ENCODE measurements at places on chromosomes 1 and 21.
A peak's percentile ranks its signal among the peaks of the same experiment; 100 is the strongest.

- DNase-seq = no peak
Observed at GRCh38 chr1:6545276-6546112, 8.8 kb downstream of the NOL9 start.

- no peak for DNase-seq
Observed at GRCh38 chr21:36728371-36729111, 29.6 kb downstream of the SIM2 start.

DNA sequence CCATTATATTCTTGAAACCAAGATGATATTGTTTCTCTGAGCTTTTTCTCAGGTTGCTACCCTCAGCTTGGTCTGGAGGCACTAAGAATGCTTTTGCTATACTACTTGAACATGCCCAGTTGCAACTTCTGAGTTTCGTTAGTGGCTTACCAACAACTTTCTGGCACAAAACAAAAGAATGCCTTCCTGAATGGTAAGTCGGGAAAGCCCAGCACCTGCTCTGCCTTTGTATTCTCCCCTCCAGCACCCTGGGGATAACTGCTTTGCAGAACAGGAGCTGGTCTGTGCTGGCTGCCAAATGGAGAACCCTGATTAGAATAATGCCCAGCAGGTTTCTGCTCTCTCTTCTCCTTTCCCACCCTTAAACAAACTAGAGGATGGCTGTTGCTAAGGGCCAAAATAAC, 149.3 kb downstream of the TGFB2 start:
- no peak for DNase-seq

- peak; percentile 56 for DNase-seq
Observed at GRCh38 chr1:43968348-43968948, 1.4 kb upstream of the DPH2 start.

GRCh38 chr1:186730951-186731729, 50.9 kb upstream of the PTGS2 start:
- DNase-seq = no peak

- peak; percentile 40 for DNase-seq
Observed at GRCh38 chr1:181179987-181180365, 91.5 kb downstream of the IER5 start.

DNA sequence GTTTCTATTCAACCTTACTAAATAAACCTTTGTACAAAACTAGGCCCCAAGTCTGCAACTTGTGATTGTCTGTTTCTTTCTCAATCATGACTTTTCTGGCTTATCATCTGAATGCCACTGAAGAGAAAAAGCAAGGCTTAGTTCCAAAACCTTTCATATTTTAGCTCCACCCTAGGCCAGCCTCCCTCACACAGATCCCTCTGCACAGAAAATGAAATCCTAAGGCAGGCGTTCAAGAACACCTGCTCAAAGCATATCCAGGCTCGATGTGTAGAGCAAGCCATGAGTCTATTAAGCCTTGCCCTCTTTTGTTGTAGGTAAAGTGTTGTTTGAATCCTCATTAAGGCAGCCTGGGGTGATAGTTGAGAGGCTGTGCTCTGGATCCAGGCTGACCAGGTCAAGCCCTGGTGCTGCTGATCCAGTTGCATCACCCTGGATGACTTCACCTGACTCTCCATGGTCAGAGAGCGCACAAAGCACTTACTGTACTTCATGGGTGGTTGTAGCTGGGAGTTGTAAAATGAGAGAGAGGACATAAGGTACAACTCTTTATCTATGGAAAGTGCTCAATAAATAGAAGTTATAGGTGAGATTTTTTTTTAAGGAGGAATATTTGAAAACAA, 39.0 kb downstream of the FYB2 start:
- no peak for DNase-seq

GRCh38 chr1:2432441-2432844, 20.1 kb upstream of the PEX10 start:
- DNase-seq = no peak

DNA sequence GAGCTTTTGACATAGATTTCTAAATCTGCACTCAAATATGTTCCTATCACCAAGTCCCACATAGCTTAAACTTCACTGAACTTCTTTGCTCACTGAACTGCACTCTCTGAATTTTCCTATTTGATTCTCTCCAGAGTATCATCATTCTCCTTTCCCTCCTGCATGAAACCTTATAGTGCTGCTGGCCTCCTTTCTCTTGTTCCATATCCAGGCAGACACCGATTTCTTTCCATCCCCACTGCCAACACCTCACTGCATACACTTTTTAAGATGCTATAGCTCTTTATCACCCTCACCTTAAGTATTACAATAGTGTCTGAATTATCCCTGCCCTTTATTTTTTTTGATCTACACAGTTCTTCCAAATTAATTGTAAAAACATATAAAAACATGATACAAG, 3.1 kb upstream of the TRIM45 start:
- no peak for DNase-seq

DNA sequence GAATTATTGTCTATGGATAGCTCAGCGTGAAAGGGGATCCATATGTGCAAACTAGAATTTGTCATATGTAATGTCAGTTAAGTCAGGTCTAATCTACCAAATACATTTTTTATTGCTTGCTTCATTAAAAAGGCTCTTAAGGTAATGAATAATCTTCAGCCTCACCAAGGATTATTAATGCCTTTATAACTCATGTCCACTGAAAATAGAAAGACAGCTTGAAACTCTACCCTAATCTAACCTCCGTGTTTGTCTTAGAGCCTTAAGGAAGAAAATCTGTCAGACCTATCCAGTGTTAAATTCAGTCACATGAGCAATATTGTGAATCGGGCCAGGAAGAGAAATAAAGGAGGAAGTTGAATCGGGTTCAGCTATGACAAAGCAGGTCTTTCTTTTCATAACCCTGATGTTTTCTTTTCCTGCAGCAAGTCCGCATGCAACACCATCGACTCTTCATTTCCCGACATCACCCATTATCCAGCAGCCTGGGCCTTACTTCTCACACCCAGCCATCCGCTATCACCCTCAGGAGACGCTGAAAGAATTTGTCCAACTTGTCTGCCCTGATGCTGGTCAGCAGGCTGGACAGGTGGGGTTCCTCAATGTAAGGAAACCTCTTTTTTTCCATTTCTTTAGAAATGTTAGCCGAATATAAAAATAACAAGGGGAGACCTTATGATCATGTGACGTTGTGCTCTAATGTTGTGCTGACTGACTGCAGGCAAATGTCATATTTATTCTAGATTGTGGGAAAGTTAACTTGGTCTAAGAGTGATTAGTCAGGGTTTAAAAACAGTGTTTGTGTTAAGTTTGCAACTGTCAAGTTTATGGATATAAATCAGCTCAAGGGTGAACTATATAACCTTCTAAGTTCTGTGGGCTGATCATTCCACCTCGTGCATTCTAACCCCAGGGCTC, 321.0 kb downstream of the TM2D1 start:
- no peak for DNase-seq

DNA sequence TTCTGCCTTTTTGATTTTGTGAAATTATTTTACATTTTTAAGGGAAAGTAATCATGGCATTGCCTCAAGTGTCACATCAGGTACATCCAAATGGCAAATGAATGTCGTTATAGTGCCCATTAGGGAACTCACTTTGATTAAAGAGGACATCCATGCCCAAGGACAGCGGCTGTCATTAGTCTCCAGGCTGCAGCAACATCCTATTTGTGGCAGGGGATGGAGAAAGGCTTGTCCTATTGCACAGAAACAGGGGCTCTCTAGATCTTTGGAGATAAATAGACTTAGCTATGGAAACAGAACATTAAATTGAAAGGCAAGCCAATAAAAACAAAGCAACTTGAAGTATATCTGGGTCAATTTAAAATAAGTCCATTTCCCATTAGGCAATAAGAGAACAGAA, 439.3 kb downstream of the NEGR1 start:
- DNase-seq = no peak

DNA sequence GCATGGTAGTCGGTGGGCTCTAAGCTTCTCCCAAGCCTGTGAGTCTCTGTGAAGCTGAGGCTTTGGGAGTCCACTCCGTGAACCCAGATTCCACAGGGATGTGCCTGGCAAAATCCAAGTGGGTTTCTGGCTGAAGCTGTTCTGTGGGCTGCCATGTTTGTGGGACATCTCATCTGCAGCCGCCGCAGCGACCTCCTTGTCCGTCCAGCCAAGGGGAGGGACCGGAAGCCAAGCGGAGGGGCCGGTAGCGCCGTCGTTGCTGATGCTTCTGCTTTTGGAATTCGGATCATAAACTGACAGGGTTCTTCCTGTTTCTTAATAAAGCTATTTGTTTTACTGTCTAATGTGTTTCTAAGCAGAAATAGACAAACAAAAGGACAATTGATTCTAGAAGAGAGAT, 13.3 kb downstream of the KIF26B start:
- DNase-seq = no peak

DNA sequence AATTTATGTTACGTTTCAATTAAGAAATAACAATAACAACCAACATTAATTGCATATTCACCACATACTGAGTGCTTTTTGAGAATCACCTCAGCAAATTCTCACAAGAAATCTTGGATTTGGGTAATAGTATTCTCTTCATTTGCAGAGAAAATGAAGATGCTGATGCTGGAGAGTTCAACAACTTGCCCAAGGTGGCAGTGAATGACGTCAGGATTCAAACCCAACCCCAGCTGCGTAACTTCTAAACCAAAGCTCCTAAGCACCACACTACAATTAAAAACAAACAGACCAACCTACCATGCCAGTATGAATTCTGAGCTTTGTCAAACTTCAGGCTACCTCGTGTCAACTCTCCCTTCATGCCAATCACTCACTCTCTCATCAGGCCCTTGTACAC, 46.7 kb upstream of the GJB5 start:
- DNase-seq = no peak

- DNase-seq = no peak
Observed at GRCh38 chr1:118960026-118960561, 28.0 kb downstream of the TBX15 start.

DNA sequence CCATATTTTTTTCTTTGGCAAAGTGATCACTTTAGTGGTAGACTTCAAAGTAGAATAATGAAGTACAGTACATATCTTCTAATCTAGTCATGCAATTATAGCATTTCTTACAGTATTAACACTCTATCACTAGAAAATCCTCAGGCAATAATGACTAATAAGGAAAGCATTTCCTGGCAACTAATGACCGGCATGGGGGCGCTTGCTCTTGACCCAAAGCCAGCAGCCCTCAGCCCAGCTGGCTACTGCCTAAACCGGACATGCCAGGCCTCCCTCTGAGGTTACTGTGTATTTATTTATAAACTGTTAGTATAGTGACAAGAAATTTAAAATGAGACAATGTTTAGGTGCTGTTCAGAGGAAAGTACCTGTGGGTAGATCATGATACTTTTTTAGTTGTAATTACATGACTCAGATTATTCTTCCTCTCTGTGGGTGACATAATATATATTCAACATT, 633.8 kb downstream of the PTPRC start:
- DNase-seq = peak; percentile 76

- no peak for DNase-seq
Observed at GRCh38 chr1:1306661-1307260, 969 bp downstream of the ACAP3 start.

- DNase-seq = peak; percentile 64
Observed at GRCh38 chr1:51622455-51622913, 5.6 kb downstream of the OSBPL9 start.

DNA sequence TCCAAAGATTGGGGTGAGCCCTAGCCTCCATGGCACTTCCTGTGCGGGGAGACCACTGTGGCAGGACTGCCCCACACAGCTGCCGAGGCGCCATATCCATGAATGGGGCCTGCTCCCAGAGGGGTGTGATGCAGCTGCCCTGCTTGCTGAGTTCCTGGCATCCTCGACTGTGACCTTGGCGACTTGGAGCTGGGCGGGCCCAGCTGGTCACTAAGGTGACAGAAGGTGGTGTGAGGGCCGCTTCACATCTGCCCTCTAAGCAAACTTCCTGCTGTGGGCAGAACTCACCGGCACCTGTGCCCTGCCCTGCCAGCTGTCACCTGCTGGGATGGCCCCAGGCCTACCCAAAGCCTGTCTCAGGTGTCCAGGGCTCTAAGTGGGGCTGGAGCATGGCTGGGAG, 9.0 kb downstream of the TMEM61 start:
- no peak for DNase-seq

DNA sequence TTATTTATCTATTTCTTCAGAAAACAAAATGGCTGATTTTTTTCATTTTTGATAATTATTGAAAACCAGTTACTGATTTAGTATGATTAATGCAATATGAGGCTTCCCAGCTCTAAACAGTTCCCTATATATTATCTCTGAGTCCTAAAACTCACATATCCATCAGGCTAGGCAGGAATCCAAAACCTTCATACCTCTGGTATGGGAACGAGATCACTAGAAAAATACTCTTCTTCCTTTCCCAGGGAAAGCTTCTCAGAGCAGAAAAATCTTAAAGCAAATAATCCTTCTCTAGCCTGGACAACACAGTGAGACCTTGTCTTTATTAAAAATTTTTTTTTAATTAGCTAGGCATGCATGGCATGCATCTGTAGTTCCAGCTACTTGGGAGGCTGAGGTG, 42.5 kb downstream of the KDM5B start:
- no peak for DNase-seq

DNA sequence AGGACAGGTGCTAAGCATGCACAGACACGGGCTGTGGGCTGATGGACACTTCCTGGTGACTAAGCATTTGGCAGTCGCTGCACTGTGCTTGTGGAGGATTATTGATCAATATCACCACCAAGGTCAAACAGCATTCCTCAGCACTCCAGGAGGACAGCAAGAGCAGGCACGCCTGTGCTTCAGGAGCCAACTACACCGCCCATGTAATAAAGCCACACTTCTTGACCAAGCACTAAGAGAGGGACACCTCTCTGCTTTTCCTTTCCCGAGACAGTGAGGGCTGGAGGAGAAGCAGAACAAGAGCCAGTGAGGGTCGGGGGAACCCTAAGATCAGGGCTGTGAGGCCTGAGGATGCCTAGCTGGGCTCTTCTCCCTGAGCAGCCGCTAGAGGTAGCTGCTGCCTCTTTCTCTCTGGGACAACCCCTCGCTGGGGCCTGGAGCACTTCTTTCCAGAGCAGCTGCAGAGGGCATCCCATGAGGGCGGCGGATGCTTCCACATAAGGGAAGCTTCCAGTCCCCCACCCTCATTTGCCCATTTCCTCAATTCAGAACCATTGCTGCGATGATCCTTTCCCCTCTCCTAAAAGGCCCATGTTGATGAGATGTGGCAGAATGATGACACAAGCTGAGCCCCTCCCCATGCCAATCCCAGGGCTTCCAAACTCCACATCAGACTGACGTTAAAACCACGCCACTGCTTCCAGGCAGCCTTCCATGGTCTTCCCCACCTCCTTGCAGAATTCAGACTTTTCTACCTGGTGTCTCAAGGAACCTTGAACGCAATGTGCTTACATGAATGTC, 19.1 kb downstream of the RAB7B start:
- peak; percentile 69 for DNase-seq

GRCh38 chr1:183945428-183946319, 91.9 kb downstream of the COLGALT2 start:
- no peak for DNase-seq

GRCh38 chr1:119485201-119485600, 21.8 kb upstream of the HSD3B1 start:
- DNase-seq = no peak

Measured in urothelium cell line (cell line).